ENCODE measurements at places on chromosomes 12 and 14.
A peak's percentile ranks its signal among the peaks of the same experiment; 100 is the strongest.

DNA sequence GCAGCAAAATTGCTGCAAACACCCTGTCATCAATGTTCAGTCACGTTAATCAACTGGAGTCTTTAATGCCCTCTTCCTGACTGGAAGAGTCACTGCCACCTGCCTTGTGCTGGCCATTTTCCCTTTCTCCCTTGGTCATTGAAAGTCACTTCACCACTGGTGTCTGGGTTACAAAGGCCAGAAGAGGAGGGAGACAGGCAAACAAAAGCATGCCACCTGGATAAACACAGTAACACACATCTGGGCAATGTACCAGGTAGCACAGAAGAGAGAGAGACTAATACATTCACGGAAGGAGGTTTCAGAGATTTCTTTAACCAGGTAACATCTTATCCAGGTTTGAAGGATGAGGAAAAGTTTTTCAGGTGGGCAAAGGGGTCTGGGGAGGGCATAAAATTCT, 32.7 kb downstream of the GPHB5 start:
- DNase-seq = no peak

- no peak for DNase-seq
Measured at GRCh38 chr12:58596381-58596780, 323.9 kb downstream of the LRIG3 start.

DNA sequence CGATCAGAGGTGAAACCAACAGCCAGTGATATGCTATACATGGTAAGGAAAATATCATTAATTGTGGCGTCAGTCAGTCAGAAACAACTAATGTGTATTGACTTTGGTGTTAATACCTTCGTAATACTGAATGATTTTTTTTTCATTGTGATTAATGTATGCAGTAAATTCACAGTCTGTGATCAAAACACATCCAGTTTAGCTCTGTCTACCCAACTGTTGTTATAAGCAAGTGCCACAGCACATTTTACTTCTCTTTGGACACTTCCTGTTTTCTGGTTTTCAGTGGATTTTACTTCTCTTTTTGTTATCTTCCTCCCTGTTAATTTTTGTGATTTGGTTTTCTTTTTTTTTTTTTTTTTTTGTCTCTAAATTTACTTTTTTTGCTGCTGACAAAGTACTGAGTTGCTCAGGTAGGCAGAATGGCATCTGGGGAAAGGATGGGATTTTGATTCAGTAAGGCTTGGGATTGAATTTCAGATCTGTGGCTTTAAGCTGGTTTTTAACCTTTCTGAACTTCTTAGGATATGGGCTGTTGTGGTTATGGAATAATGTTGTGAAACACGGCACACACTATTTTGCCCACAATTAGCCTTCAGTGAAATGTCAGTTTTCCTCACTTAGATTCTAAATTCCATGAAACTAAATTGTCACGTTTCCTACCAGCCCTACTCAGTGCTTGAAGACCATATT, 604 bp downstream of the GLIPR1 start:
- DNase-seq = no peak

GRCh38 chr14:105067140-105067968, 2.1 kb upstream of the GPR132 start:
- DNase-seq = no peak

- DNase-seq = no peak
Measured at GRCh38 chr12:73240110-73240509, 967.9 kb downstream of the TRHDE start.

GRCh38 chr12:108131657-108132126, 2.6 kb downstream of the WSCD2 start:
- DNase-seq = no peak

GRCh38 chr12:130200445-130200844, 38.2 kb downstream of the FZD10 start:
- no peak for DNase-seq

DNA sequence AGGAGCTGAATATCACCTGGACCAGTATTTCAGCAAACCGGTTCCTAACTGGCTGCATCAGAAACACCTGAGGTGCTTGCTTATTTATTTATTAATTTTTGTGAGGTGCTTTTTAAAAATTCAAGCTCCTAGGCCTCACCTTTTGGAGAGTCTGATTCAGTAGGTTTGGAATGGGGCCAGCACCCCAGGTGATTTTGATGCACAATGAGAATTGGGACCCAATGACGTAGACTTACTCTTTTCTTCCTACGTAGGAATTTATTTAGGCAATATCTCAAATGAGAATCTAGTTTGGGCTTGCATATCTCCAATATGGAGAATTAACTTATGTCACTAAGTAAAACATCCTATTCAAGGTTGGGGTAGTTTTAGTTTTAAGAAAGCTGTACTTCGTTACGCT, 7.3 kb downstream of the YEATS4 start:
- no peak for DNase-seq

GRCh38 chr14:67722293-67722692, 20.6 kb downstream of the RDH12 start:
- DNase-seq = peak; percentile 31

DNA sequence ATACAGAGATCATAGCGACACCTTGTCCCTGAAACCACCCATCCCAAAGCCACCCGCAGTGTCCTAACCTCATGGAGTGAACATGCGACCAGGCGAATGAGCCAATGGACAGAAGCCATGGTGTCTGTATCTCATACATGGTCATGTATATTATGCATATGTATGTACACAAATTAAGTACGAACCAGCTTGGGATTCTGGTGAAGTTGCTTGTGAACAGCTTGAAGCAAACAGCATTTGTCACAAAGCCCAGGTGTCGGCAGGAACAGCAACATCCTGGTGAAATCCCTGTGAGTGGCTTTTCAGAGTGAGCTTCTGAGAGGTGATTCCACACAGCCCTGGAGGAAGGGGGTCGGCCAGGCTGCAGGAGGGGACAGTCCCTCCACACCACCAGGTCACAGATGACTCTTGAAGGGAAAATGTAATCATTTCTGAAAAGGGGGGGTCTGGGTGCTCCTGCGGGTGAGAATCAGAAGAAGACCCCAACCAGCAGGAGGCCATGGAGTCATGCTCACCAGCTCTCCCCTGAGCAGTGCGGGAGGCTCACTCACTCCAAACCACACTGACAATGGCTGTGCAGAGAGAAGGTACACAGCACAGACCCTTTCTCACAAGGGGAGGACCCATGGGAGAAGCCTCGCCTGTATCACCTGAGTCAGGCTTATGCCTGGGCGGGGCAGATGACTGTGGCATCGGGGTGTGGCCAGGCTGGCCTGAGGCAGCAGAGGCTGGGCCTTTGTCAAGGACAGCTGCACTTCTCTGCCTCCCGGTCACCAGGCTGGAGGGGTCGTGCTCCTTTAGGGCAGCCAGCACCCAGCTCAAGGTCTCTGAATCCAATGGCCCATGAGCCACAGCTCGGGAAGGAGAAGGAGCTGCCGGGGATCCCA, 14.3 kb downstream of the CHGA start:
- DNase-seq = no peak

DNA sequence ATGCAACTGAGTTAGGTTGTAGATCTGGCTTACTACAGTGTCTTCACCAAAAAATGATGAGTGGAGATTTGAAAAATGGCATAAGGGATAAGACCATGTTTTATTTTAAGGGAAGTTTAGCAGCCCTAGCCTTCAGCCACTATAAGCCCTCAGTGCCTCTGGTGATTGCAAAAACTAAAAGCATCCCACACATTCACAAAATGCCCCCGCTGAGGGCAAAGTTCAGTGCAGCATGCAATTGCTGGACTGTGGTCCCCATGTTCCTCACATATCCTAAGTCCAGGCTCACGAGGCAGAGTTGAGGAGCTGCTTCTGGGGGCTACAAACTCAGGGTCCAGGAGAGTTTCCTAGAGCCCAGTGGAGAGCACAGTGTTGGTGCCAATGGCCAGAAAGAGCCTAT, 29.6 kb upstream of the NCOR2 start:
- no peak for DNase-seq

DNA sequence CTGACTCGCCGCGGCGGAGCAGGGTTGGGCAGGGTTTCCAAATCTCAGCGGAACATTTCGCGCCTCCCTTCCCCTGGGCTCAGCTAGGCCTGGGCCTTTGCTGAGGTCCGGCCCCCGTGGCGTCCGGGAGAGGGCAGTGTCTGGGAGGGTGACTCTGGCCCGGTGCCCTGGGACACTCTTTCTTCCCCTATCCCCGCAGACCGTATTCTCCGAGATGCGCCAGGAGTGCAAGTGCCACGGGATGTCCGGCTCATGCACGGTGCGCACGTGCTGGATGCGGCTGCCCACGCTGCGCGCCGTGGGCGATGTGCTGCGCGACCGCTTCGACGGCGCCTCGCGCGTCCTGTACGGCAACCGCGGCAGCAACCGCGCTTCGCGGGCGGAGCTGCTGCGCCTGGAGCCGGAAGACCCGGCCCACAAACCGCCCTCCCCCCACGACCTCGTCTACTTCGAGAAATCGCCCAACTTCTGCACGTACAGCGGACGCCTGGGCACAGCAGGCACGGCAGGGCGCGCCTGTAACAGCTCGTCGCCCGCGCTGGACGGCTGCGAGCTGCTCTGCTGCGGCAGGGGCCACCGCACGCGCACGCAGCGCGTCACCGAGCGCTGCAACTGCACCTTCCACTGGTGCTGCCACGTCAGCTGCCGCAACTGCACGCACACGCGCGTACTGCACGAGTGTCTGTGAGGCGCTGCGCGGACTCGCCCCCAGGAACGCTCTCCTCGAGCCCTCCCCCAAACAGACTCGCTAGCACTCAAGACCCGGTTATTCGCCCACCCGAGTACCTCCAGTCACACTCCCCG, 3.0 kb downstream of the WNT1 start:
- no peak for DNase-seq

DNA sequence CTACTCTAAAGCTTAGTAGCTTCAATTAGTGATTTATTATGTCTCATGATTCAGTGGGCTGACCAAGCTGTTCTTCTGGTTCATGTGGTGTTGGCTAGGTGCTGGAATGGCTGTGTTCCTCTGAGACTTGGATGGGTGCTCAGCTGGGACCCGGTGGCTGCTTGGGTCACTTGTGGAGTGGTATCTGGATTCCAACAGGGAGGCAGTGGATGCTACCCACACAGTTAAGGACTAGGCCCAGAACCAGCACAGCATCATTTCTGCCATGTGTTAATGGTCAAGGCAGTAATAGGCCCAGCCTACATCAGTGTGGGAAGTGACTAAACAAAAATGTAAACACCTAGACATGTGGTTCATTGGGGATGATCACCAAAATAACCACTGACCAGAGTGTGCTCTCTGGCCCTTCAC, 72.2 kb downstream of the FGD4 start:
- DNase-seq = no peak

GRCh38 chr12:27229367-27229766, 14.7 kb upstream of the STK38L start:
- DNase-seq = no peak

DNA sequence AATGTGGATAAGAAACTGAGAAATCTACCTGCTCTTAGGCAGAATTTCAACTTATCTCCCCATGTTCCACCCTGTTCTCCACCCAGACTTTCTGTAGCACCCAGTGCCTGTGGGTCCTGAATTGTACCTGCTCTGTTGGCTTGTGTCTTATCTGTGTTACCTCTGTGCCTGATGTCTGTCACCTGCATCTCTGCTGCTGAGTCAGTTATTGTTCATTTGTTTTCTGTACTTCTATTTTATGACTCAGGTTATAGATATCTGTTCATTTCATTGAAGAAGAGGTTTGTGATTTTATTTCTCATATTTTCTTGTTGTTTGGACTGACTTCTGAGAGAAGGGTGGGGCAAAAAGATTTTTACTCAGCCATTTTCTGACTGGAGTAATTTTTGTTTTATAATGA, 11.7 kb downstream of the SOCS4 start:
- DNase-seq = no peak

Data from 8988T (cell line).